ENCODE measurements at places on chromosomes 5 and 9.
A peak's percentile ranks its signal among the peaks of the same experiment; 100 is the strongest.

DNA sequence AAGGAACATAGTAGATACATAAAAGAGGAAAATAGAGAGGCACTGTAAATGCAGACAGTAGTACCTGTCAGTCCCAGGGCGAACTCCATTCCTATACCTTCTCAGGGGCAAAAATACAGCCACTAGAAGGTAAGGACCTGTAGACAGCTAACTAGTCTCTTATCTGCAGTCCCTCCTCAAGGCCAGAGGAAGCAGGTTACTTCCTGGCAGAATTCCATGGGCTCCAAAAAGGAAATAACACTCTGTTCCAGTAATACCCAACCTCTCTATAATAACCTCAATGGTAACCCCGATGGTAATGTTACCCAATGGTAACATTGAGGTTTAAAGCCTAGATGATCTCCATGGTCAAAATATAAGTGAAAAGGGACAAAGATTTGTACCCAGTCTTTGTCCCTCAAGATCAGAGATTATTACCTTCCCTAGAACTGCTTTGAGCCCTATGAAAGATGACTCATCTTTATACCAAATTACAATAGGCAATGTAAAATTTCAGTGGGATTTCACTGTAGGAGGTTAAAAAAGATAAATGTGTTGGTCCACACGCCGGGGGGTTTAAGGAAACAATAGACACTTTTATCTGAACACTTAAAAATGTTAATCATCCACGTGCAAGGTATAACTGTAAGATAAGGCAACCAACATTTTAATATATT, 113.0 kb downstream of the DENND1A start:
- no peak for DNase-seq

DNA sequence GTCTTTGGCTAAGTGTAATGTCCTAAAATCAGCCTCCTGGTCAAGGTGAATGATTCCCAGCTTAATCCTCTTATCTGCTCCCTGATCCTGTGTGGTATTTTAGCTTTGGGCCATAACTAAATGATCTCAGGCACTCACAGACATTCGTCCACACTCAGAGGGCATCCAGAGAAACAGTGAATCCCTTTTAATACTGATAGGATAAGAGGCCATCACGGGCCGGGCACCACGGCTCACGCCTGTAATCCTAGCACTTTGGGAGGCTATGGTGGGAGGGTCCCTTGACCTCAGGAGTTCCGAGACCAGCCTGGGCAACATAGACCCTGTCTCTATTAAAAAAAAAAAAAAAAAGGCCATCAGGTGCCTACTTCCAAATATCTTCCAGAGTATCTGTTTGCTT, 6.3 kb downstream of the PDCL start:
- DNase-seq = no peak

- DNase-seq = no peak
Observed at GRCh38 chr9:108245331-108245730, 610.5 kb downstream of the ACTL7B start.

DNA sequence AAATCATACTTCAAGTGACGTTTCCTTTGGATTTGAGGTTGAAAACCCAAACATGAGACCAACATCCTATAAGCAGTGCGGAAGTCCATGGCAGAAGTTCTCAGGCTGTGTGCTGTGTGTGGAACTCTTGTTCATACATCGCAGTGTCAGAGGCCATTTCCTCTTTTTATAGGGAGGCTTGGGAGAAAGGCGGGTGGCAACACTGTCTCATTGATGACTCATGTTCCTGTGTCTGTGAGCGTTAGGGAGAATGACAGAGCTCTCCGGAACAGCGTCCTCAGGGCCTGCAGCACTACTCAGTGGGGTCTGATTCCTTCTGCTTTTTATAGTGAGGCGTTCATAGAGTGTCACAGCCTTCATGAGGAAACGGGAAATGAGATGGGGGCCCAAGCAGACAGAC, 98.8 kb upstream of the BASP1 start:
- peak; percentile 89 for DNase-seq

- DNase-seq = no peak
Observed at GRCh38 chr5:72459089-72459661, 48.0 kb downstream of the ZNF366 start.

DNA sequence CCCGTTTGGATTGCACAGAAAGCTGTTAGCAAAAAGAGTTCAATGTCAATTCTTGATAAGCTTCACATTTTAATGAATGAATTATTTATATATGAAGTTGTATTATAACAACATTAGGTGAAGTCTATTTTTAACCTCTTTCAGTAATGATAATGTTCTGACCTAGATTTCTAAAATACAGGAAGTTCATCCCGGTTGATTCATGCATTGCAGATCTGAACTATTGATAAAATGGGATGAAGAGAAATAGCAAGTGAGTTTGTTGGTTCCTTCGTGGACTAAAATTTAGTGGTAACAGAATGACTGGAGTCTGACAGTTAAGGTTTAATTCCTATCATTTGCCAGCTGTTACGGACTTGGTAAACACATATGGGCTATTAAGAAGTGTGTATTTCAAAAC, 180.5 kb downstream of the PCSK1 start:
- DNase-seq = no peak

Data from LoVo (cell line).